ENCODE measurements at places on chromosomes 2 and 18.

DNA sequence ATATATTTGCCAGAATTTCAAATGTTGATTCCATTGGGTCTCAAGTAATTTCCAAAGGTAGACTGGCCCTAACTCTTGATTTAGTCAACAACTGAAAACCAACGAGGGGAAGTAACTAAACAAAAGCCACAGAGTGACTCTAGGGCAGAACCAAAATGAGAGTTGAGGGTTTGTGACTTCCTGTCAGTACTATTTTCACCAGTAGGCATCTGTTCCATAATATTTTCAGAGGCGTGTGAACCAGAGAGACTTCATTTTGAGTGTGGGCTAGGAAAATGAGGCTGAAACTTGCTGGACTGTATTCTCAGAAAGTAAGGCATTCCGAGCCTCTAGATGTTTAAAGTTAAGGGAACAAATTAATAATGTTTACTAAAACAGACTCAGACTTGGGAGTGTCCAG is 70.6 kb downstream of the GDF7 start:
- no peak for DNase-seq

GRCh38 chr2:4838626-4839025 is 853.6 kb upstream of the SOX11 start:
- DNase-seq, result no peak

- DNase-seq, result peak; percentile 5
Measured at GRCh38 chr2:239978411-239978810, 46.7 kb downstream of the NDUFA10 start.

GRCh38 chr2:229818230-229818629 is 103.6 kb downstream of the TRIP12 start:
- DNase-seq, result no peak

GRCh38 chr2:60095202-60095815 is 458.1 kb downstream of the BCL11A start:
- DNase-seq, result no peak

- DNase-seq, result no peak
Measured at GRCh38 chr18:8978394-8978793, 124.1 kb upstream of the NDUFV2 start.

- peak; percentile 57 for DNase-seq
Measured at GRCh38 chr2:67574230-67574629, 177.1 kb downstream of the ETAA1 start.

DNA sequence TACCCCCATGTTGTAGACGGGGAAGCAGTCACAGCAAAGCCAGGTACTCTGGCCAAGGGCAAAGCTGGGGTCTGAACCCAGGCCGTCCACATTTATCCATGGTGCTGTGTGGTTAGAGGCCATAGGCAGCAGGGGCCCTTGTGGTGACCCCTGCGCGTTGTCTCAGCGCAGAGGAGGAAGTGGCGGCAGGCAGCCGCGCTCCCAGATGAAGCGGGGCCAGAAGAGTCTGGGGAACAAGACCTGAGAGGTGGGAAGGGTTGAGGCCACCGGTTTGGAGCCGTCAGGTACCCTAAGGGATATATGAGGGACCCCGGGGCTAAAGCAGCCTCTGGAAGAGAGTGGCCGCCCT is 770 bp downstream of the ZNF396 start:
- no peak for DNase-seq

DNA sequence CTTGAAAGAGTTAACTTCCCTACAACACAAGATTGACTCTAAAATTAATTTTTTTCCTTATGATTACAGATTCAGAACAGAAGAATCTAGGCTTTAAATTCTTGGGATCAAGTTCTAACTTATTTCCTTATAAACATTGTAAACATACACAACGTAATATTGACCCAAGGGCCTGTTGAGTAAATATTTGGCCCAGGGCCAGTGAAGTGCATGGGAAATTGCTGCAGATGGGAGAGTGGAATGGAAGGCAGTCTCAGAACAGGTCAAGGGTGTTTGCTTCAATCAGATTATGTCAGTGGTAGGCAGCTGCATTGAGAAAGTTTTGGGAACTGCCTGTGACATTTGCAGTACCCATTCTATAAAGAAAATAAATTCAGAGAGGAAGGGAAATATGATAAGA is 137.6 kb downstream of the MYO1B start:
- DNase-seq, result no peak

DNA sequence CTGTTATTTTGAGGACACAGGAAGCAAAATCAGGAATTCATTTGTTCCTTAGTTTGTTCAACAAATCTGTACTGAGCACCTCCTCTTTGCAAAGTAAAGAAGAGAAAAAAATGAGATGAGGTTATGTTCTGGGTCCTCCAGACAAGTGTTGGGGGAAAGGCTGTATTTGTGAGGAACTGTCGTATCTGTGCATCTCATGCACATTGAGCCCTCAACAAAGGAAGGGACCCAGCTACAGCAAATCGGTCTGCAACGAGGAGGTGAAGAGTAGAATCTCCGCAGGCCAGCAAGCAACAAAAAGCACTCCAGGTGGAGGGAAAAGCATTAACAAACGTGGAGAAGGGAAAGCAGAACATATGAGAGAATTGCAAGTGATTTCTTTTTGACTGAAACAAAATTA is 143.0 kb upstream of the CYP1B1 start:
- no peak for DNase-seq

GRCh38 chr18:31490833-31491232 is 7.1 kb upstream of the DSG2 start:
- DNase-seq, result no peak

GRCh38 chr2:109494351-109494750 is 119.4 kb downstream of the SEPTIN10 start:
- no peak for DNase-seq

DNA sequence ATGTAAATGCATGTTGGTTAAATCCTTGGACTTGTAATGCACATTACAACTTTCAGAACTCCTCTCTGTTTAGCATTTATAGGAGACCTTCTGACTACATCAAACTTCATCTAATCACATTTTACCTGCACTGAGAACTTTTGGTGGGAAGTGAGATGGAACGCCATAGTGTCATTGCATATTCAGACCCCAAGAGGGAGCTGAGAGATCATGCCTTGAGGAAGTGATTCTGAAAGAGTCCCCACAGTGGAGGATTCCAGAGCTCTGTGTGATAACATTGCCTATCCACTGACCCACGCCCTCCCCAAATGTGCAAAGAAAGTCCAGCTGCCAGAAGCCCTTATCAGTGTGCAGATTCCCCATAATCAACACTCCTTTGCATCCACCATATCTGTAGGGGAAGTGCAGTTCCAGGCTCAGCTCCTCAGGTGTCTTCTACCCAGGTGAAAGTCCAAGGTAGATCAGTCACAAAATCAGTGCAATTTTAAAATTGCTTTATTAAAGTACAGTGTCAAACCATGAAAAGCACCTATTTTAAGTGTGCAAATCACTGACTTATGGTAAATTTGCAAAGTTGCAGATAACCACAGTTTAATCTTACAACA is 212.4 kb downstream of the RPIA start:
- DNase-seq, result peak; percentile 4

DNA sequence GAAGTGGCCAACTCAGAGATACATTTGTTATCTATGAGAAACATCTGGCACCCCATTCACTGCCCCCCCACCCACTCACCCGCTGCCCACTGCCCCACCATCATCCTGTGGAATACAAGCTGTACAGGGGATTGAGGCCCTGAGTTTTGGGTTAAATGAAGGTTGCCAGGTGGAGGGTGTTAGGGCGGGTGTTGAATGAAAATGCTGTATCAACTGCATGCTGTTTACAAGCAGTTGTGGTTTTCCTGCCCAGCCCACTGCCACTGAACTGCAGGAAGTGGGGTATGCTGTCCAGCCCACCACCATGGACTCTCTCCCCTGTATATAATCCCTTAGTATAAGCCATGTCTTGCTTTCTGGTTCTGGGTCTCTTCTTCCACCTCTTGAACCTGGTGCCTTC is 481.9 kb downstream of the METTL4 start:
- no peak for DNase-seq

GRCh38 chr2:15383695-15384350 is 177.3 kb downstream of the NBAS start:
- no peak for DNase-seq

DNA sequence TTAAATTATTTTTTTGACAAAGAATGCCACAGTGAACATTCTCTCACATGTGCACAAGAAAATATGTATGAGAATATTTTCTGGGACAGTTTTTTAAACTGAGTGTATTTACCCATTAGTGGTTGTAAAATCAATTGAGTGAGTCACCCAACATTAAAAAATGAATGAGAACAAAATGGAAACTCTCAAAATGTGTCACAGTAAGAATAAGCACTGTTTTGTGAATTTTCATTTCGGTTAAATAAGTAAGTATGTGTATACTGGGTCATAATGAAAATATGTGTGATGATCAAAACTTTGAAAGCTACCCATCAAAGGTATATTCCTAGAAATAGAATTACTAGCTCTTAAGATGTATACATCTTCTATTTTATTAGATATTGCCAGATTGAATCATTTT is 11.6 kb downstream of the BABAM2 start:
- no peak for DNase-seq

DNA sequence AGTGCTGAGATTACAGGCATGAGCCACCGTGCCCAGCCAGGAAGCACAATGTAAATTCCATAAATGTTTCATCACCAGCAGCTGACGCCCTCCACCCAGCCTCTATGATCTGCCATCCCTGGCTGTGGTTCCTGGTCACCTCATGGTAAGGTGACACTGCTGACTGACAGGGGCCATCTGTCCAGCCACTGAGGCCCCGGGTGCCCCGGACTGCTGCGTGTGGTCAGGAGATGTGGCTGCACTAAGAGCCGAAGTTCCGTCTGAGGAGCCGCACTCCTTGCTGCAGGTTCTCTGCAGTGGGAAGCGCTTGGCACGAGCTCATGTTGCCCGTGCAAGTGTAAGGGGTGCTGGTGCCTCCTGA is 10.9 kb downstream of the NTSR2 start:
- no peak for DNase-seq

DNA sequence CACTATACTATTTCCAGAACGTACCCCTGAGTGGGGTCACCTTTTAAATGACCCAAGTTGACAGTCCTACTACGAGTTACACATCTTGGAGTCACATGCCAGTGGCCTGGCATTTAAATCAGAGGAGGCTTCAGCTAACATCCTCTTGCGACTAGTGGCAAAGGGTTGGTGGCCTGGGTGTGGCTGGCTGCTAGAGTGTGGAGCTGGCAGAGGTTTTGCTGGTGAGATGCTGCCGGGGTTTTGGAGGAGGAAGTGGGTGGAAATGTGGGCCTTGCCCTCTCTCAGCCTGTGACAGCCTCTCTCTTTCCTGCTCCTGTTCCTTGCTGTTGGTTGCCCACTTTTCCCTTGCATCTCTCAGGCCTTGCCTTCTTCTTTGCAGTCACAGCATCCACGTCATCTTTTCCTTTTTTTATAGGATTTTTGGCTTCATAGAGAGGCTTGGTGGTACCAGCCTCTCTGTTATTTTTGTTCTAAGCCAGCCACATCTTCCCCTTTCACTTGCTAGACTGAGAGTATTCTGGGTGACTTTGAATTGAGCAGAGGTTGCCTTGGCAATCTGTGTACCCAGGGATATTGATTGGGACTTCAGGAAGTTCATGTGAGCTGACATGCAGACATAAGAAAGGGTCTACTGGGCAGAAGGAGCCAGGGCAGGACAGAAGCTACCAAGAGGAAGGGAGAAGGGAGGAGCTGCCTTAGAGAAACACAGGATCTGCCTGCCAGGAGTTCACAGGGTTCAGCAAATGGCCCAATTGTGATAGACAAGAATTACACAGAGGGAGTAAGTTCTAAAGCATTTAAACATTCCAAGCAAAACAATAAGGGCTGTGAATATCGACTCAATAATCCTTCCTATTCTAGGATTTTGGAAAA is 55.4 kb downstream of the CDC42EP3 start:
- no peak for DNase-seq

DNA sequence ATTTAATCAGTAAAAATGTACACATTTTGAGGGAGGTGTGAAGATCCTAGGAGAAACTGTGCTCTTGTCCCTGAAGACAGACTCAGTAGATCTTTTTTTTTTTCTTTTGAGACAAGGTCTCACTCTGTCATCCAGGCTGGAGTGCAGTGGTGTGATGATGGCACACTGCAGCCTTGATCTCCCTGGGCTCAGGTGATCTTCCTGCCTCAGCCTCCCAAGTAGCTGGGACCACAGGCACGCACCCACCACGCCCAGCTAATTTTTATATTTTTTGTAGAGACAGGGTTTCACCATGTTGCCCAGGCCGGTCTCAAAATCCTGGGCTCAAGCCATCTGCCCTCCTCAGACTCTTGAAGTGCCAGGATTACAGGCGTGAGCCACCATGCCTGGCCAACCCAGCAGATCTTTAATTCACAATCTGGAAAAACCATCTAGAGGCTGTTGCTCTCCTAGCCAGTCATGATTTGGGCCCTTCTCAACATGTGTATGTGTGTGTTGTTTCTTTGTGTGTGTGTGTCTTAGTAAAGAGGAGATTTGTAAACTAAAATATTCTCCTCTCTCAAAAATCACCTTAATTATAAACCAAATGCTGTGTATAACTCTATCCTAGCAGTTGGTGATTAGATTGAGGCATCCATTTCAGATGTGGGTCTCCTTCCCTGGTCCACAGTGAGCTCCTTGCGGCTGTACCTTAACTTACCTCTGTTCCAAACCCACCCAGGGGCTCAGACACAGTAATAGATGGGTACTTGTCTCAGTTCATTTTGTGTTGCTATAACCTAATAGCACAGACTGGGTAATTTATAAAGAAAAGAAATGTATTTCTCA is 3.9 kb upstream of the MYCN start:
- DNase-seq, result no peak

DNA sequence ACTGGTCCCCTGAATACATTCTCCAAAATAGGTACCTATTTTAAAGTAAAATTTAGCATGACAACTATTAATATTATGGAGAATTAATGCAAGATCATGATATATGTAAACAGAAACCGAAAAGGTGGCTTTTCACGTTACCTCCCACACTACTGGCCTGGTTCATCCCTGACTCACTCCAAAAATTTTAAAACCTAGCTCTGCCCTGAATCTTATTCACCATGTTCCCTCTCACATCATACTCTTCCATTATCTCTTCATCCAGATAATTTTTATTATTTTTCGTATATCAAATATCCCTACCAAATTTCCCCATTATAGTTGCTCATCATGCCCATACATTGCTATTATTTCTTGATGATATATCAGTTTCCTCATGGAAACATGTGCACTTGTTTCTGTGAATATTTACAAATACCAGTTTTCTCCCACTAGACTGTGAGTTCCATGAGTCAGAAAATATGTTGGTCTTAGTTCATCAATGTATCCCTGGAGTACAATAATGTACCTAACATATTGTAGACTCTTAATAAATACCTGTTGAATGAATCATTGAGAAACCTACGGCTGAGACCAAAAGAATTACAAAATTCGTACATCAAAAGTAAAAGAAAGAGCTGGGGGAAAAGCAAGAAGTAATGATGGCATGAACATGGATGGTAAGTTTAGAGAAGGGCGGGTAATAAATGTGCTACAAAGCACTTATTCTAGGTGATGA is 360.1 kb upstream of the CHAC2 start:
- peak; percentile 1 for DNase-seq

DNA sequence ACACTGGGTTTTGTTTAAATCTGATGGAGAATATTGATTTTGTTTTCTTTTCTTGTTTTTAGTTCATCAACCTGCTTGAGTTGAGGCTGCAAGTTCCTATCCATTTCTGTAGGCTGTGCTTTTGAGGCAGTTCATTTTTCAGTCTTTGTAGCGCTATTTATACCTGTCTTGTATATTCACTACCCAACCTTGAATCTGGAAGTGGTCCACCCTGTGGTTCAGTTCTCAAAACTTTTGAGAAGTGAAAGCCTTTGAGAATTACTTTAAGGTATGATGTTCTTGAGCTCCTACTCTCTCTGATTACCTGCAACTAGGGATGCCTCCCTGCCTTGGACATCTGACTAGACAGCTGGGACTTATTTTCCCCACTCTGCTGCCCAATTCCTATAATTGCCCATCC is 53.5 kb upstream of the KCNE4 start:
- DNase-seq, result no peak

GRCh38 chr2:10665833-10666232 is 23.9 kb downstream of the NOL10 start:
- DNase-seq, result no peak
